IMR-90 (cell line): ENCODE measurements at places on chromosomes 3 and 15. TPM values are rescaled to one million over a fixed set of nuclear protein-coding genes. Genes with fewer than 3 reads are reported as not detected.

DNA sequence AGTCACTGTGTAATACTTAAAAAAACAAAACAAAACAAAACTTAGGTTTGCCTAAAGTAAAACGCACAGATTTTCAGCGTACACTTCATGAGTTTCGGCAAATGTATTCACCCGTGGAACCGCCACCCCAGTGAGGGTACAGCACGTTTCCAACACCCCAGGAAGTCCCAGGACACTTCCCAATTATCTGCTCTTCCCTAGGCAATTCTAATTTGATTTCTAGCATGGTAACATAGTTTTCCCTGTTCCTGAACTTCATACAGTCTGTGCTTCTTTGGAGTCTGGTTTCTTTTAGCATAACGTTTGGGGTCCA lies 497 bp upstream of the CLASP2 start:
- peak overlapping the region; percentile 99 for H3K4me3 ChIP-seq
- no peak for DNase-seq
- no peaks in the 10 kb centered on the region for H3K36me3 ChIP-seq
- H3K4me1 ChIP-seq: peaks cover 4% of the 10 kb centered on the region
- H3K27me3 ChIP-seq: no peaks in the 10 kb centered on the region

GRCh38 chr3:59812237-59813147 lies 762.7 kb upstream of the CFAP20DC start:
- no peaks in the 10 kb centered on the region for H3K27me3 ChIP-seq
- H3K4me1 ChIP-seq: peaks cover 13% of the 10 kb centered on the region
- peak; percentile 53 for DNase-seq
- no peak overlapping the region for H3K4me3 ChIP-seq
- peak overlapping the region; percentile 31; the same call in 1 of the 2 replicates for H3K27ac ChIP-seq
- no peaks in the 10 kb centered on the region for H3K36me3 ChIP-seq

DNA sequence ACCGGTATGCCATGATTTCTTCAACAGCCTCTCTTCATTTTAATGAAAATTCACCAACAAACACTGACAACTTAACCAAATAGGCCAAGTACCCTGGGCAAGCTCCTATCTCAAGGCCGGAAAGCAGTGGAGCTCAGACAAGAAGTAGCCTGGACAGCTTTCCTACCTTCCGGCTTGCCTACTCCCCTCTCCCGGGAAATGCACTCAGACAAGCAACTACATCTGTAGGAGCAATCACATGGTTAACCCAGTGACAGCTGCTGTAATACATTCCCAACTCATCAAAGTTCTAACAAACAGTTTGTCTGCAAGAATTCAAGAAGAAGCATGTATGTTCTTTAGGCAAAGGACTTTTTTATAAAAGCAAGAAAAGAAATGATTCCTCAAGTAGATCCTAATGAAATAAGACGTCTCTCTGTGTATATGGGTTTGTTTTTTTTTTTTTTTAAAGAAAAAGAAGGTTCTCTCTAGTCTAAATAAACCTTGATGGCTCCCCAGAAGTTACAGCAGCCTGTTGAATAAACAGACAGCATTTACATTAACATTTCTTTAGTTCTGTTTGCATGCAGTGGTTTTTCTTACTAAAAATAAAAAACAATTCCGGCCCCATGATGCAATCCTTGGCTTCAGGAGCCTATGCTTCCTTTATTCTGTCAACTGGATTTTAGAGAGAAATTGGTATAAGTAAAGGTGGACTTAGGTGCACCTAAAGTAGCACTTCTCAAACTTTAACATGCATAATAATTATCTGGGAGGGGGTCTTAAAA lies 278.7 kb downstream of the NEK10 start:
- no peak overlapping the region for H3K4me3 ChIP-seq
- H3K27me3 ChIP-seq: no peaks in the 10 kb centered on the region
- peak; percentile 10 for DNase-seq
- H3K27ac ChIP-seq: no peak overlapping the region; the same call in 1 of the 2 replicates

- H3K4me3 ChIP-seq: no peak overlapping the region
- peaks cover 15% of the 10 kb centered on the region for H3K27me3 ChIP-seq
- no peaks in the 10 kb centered on the region for H3K36me3 ChIP-seq
Measured at GRCh38 chr3:186922790-186923189, 7.5 kb upstream of the ST6GAL1 start.

DNA sequence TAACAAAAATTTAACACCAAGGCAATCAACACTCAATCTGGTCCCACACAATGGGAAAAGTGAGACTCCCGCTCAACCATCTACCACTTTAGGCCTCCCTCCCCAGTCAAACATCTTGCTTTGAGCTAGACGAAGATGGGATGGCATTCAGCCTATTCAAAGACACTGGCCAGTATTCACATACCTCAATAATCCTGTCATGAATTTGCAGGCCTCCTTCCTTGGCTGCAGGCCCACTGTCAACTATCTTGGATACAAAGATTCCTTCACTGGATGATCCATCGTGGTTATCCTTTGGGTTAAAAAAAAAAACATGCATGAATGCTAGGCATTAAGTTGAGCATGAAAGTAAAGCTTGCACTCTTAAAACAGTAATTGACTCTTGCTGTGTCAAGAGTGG lies 22.6 kb downstream of the PDZRN3 start:
- no peak overlapping the region for H3K4me3 ChIP-seq
- DNase-seq: peak; percentile 94
- peaks cover 21% of the 10 kb centered on the region for H3K36me3 ChIP-seq
- H3K4me1 ChIP-seq: peaks cover 16% of the 10 kb centered on the region

- H3K36me3 ChIP-seq: no peaks in the 10 kb centered on the region
- no peaks in the 10 kb centered on the region; the same call in 1 of the 2 replicates for H3K4me1 ChIP-seq
- H3K27me3 ChIP-seq: no peaks in the 10 kb centered on the region
- H3K27ac ChIP-seq: no peak overlapping the region
- H3K4me3 ChIP-seq: no peak overlapping the region
- DNase-seq: peak; percentile 31
Measured at GRCh38 chr15:95698951-95699350, 631.5 kb upstream of the NR2F2 start.

- no peaks in the 10 kb centered on the region for H3K36me3 ChIP-seq
- H3K27ac ChIP-seq: no peak overlapping the region
- no peak overlapping the region for H3K4me3 ChIP-seq
- no peak for DNase-seq
- peaks cover 2% of the 10 kb centered on the region; the same call in 1 of the 2 replicates for H3K4me1 ChIP-seq
Measured at GRCh38 chr3:45236964-45237363, 10.9 kb upstream of the TMEM158 start.

DNA sequence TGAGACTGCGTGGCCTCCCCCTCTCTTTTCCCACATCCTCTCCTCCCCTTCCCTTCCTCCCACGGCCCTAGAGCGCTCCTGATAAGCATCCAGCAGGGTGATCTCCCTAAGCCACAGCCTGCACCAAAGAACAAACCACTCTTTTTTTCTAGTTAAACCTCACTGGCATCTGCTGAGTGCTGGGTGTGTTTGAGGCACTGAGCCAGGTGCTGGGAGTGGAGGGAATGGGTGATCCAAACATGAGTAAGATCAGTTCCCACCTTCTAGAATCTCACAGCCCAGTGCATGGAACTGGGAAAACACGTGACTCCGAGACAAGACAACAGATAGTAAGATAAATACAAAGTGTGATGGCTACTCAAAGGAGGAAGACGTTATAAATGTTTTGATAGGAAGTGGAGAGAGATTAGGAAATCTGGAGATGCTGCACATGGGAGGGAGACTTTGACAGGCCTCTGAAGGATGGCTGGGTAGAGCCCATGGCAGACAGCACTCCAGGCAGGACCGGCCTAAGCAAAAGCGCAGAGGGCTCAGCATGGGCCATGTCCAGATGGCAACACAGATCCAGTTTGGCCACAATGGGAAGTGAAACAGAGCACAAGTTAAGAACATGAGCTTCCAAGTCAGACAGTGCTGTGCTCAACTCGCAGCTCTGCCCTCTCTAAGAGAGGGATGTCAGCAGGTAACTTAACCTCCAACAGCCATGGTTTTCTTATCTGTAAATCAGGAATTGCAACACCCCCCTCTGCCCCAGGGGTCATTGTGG lies 55.6 kb downstream of the CCR3 start:
- H3K36me3 ChIP-seq: no peaks in the 10 kb centered on the region
- no peaks in the 10 kb centered on the region for H3K4me1 ChIP-seq
- DNase-seq: no peak
- peaks cover 41% of the 10 kb centered on the region for H3K27me3 ChIP-seq

DNA sequence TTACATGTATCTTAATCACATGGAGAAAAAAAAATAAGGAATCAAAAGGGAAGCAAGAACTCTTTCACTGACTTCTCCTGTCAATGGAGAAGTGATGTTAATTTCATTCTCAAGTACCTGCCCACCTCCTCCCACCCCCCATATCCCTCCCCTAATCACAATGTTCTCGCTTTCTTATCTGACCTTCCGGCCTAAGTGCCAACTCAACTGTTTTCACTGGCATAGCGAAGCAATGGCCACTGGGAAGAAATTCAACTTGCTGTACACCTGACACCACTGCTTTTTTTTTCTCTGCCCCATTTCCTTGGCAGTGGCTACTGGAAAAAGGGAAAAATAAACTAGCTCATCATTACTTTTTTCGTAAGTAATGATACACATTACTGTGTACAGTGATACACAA lies 3.8 kb downstream of the SGO1 start:
- DNase-seq: no peak
- no peak overlapping the region for H3K4me3 ChIP-seq
- H3K27me3 ChIP-seq: no peaks in the 10 kb centered on the region

DNA sequence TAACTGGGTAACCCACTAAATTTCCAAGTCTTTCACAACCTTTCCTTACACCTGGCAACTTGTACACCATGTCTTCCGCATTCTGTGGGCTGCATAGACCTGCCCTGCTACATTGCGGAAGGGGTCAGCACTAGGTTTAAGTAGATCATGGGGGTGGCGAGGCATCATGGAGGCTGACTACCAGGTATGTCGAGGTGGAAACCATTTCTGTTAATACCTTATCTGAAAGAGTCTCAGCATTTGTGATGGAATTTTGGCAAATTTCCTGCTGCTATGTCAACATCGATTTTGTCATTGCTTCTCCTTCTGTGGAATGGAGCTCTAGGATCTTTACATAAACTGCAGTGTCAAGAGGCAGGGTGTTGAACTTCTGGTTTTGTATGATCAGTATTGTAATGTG lies 187.2 kb downstream of the GHSR start:
- DNase-seq: no peak
- no peak overlapping the region for H3K4me3 ChIP-seq
- no peaks in the 10 kb centered on the region for H3K27me3 ChIP-seq
- peaks cover 24% of the 10 kb centered on the region for H3K36me3 ChIP-seq

- DNase-seq: no peak
- no peak overlapping the region for H3K4me3 ChIP-seq
- no peaks in the 10 kb centered on the region for H3K4me1 ChIP-seq
Measured at GRCh38 chr3:107651782-107652181, 129.0 kb downstream of the BBX start.

DNA sequence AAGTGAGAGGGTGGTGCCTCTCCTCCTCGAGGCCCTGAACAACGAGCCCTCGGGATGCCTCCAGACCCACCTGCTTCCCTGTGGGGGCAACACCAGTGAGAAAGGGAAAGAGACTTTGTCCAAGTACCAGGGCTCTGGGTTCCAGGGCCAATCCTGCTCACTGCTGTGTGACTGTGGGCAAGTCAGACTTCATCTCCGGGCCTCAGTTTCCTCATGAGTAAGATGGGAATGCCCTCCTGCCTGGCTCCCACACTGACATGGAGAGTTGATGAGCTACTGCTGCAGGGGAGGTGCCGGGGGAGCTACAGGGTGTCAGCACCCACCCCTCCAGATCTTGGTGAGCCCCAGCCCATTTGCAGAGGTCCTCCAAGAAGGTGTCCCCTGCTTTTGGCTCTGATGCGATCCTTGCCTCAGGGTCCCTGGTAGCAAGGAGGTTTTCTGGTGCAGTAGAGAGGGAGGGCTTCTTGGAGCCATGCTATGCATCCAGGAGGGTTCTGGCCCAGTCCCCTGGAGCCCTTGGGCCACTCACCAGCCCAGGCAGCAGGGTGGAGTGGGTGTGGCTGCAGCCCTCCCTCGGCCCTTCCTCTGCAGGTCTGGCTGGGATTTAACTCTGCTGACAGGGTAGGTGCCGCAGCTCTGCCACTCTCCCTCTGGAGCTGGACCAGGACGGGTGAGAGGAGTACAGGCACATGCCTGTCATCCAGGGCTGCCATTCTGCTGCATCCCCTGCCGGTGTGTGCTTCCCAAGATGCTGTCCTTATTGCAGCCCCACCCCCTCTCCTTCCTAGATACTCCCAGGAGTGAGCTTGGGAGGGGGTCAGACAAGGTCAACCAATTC lies 26.9 kb downstream of the LOXL1 start:
- H3K27ac ChIP-seq: no peak overlapping the region
- H3K4me3 ChIP-seq: no peak overlapping the region
- H3K4me1 ChIP-seq: peaks cover 23% of the 10 kb centered on the region
- H3K27me3 ChIP-seq: no peaks in the 10 kb centered on the region

Gene ASB14
- polyA plus RNA-seq: not detected in 2 replicates

Gene TMEM158
- 16.4 and 23.3 TPM in 2 replicates for polyA plus RNA-seq

Gene SLC2A2
- not detected in 2 replicates for polyA plus RNA-seq
